ENCODE measurements at places on chromosomes 13 and 19.

GRCh38 chr19:13297023-13297422, 146.8 kb downstream of the IER2 start:
- DNase-seq: no peak

DNA sequence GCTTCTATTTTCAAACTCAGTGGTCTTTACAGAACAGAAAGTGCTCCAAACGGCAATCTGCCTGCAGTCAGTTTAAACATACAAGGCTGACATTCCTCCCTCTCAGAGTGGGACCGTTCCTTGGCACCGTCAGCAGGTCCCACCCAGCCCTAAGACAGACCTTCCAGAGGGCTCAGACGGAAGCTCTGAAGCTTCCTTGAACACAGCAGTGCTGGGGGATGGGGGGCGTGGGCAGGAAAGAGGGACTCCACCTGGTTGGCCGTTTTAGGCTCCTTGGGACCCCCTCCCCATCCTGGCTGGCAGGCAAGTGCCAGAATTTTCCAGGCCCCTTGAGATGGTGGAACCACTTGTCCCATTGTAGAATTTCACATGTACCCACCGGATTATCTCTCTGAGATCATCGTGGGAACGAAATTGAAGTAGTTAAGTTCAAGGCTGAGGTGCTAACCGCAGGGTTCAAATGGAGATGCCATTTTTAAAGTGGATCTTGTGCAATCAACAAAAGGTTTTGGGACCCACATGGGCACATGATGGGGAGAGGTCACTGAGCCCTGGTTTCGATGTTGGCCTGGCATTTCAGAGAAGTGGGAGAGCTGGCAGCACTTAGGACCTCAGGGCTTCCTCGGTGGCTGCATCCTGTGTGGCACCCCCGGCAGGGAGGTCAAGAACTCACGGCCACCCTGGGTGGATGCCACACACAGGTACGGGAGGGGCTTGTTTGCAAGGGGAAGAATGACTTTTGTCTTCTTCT, 46.2 kb downstream of the KLF2 start:
- DNase-seq: no peak

DNA sequence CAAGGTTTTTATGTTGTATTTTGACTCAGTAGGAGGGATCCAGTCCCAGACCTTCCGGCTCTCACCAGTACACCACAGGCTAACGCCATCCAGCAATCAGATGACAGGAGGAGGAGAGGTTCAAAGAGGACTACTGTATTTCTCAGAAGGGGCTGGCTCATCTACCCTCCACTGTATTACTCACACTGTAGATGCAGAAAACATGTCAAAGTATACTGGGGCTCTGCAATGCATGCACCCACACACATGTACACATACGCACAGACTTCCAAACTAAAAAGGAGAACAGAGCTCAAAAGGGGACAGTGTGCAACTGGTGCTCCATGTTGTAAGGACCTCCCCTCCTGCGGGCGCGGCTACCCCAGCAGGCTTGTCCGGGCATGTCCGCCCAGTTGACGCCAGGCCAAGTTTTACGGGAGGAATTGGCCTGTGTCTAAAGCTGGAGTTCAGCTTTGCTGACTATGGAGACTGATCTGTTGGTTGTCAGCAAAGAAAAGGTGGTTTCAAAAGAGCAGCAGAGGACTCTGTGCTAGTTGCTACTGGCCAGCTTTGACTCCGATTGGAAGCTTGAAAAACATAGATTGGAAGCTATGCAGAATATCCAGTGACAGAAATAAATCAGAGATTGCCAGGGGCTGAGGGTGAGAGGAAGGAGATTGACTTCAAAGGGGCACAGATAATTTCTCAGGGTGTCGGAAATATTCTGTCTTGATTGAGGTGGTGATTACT, 314.2 kb downstream of the DLEU7 start:
- DNase-seq: peak; percentile 92

- peak; percentile 92 for DNase-seq
These were observed 924 bp downstream of the TRAPPC5 start for GRCh38 chr19:7681340-7682174.

- no peak for DNase-seq
These were observed 44.6 kb upstream of the GRTP1 start for GRCh38 chr13:113408562-113408961.

DNA sequence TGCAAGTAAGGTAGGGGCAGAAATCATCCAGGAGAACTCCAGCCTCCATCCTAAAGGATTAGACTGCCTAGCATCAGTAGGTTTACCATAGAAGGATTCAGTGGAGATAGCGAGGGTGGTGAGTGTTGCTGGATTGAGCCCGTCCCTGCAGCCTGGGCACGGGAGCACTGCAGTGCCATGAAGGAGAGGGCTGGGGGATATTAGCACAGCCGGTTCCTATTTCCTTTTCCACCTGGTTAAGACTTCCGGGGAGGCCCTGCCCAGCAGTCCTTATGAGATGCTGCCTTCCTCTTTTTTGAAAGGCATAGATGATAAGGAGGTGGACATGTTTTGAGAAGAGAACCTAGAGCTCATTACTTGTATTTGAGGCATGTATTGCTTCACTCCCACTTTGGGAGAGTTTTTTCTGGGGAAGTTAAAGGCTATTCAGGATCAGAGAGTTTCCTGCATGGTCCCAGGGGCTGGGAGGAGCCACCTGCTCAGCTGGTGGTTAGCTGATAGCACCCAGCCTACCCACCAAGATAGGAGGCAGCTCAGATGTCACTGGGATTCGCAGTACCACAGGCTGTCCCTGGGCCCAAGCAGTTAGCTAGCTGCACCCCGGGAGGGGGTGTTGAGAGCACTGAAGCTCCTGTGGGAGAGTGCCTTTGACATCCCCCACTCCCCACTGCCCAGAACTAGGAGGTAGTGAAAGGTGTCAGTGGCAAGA, 17.2 kb downstream of the ACTN4 start:
- no peak for DNase-seq

- DNase-seq: no peak
These were observed 114.5 kb downstream of the SLC7A1 start for GRCh38 chr13:29480893-29481525.

GRCh38 chr19:4650159-4650558, 10.8 kb downstream of the TNFAIP8L1 start:
- no peak for DNase-seq

DNA sequence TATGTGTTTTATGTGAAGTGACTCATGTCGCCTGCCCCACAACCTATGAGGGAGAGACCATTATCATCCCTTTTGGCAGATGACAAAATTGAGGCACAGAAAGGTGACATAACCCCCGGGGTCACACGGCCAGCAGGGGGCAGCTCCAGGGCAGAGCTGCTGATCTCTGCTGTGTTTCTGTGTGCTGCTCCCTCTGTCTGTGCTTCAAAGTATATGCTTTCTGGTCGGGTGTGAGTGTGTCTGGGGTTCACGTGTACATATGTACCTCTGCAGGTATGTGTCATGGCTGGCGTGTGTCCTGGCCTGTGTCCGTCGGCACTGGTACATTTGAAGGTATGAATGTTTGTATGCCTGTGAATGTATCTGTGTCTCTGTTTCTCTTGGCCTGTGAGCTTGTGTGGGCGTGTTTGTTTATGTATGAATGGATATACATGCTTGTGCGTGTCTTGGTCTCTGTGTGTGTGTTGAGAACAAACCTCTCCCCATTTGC, 7.1 kb downstream of the LIPE start:
- no peak for DNase-seq

DNA sequence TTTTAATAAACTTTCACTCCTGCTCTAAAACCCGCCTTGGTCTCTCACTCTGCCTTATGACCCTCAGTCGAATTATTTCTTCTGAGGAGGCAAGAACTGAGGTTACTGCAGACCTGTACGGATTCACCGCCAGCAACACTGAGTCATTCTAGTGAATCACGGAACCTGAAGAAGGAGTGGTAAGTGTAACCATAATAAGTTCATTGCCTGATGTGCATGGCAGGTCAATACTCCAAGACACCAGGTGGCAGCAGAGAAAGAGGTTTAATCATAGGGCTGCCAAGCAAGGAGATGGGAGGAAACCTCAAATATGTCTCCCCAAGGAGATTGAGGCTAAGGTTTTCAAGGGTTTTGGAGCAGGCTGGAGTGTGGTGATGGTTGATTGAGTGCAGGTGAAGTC, 204.3 kb upstream of the IPO5 start:
- DNase-seq: no peak

DNA sequence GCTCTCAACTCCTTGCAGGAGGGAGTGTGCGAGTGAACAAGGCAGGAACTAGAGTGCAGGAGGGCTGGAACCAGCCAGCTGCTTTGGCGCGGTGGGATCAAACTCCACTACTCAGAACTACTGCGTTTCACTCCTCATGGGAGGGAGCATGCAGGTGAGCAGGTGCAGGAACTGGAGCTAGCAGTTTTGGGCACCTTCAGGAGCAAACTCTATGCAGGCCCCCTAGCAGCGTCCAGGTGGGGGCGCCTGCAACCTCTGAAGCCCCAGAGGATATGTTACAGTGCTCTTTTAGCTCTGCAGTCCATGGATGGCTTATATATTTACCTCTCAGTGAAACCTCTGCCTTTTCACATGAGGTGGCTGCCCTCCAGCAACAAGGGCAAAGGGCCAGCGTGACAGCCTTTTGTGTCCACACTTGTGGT, 1303.4 kb downstream of the PCDH9 start:
- no peak for DNase-seq

- DNase-seq: no peak
These were observed 61.9 kb downstream of the THSD1 start for GRCh38 chr13:52344108-52344507.

DNA sequence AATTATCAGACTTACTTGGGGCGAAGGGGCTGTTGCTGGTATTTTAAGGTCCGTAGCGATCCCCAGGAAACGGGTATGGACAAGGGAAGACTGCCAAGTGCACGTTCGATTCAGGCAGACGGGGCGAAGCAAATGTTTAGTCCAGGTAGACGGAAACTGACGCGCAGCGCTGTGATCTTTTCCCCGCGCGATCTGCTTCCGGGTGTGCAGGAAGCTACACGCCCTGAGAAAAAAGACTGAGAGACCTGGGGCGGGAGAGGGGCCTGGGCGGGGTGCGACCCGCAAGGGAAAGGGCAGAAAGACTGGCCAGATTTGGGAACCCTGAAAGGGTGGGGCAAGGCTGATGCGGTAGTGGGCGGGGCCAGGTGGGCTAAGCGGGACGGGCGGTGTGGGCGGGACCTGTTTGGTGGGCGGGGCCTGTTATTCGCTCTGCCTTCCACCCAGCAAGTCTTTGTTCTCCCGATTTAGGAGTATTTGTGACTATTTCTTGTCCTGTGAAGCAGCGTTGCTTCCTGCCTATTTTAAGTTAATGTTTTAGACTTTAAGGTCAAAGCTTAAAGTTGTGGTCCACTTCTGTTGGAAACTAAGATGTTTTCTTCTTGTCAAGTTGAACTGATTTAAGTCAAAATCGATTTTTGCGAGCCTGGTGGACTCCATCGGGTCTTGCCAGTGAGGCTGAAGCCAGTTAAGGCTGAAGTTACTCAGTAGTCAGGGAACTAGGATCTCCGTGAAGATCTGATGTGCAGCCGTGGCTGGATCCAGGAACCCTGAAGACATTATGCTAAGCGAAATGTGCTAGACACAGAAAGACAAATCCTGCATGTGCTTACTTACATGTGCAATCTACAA, at the start of gene ZNF836:
Gene ZNF836 (minus strand): TSS at position 301 of the 849 bp plus-strand sequence. CDS start 3,549 bp downstream, outside the sequence.
- peak; percentile 95 for DNase-seq

DNA sequence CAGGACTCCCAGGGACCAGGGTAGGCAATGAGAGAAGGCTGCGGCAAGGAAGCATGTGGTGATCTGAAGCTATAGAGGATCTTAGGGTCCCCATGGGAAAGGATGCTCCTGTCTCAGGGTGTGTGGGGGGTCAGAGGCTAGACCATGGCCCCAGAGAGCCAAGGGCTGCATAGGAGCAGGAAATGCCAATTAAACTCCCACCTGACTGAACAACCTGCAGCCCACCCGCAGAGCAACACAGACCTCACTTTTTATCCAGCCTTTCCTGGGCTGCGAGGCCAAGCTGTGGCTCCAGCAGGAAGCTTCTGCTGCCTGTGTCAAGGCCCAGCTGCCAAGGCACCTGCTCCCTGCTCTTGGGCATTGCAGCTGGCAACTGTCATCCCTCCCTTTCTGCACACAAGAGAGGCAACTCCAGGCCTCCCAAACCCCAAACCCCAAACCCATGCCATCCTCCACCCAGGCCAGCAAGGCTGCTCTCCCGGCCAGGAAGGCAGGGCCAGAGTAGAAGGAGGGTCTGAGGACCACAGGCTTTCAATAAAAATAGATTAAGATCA, 290.1 kb downstream of the FOXO1 start:
- no peak for DNase-seq

DNA sequence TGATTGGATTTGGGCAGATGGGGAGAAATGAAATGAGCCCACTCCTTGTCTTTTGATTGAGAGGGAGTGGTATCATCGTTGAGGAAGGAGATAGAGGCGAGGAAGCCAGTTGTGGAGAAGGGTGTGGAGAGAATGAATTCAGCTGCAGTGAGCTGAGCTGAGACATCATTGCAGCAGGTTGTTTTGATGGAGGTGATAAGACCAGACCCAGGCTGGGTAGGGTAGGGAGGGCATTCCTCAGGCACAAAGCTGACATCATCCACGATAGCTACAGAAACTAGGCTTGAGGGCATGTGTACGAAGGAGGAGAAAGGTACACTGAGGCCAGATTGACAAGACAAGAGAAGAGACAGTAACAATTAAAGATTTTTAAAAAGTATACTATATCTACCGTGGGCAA, 1500.9 kb upstream of the SLC10A2 start:
- no peak for DNase-seq

DNA sequence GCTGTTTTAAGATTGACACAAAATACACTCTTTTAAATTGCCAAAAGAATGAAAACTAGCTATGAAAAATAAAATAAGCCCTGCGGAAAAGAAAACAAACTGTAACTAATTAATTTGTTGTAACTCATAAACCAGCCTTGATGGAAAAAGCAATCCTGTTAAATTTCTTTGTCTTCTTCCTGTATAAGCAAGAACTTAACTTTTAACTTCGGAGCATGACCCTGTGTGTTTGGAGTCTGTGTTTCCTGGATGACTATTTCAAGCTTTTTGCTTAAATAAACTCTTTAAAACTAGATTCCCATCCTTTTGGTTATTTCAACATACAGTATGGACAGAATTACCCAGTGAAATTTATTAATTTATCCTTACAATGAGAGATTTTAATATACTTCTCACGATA, 122.6 kb downstream of the TNFRSF19 start:
- DNase-seq: no peak

GRCh38 chr13:20706661-20707060, 3.2 kb downstream of the IL17D start:
- DNase-seq: no peak

- DNase-seq: no peak
These were observed 71.6 kb upstream of the TM9SF2 start for GRCh38 chr13:99429670-99430069.

- no peak for DNase-seq
These were observed 27.0 kb downstream of the ZMYM5 start for GRCh38 chr13:19836472-19836871.

- peak; percentile 99 for DNase-seq
These were observed at the start of gene MKNK2 for GRCh38 chr19:2050991-2051772. MKNK2 (minus strand) TSS chr19:2051244; CDS start chr19:2050851, 393 bp downstream.
